Activated naive CD4-positive, alpha-beta T cell treated with Interleukin-2 at 50 U/mL for 16 hours (primary cell): ENCODE measurements at places on chromosomes 16 and 17.

GRCh38 chr17:47726796-47727703 is 6.0 kb upstream of the TBX21 start:
- DNase-seq = no peak

GRCh38 chr16:6335072-6335471 is 997.6 kb upstream of the RBFOX1 start:
- DNase-seq = no peak

DNA sequence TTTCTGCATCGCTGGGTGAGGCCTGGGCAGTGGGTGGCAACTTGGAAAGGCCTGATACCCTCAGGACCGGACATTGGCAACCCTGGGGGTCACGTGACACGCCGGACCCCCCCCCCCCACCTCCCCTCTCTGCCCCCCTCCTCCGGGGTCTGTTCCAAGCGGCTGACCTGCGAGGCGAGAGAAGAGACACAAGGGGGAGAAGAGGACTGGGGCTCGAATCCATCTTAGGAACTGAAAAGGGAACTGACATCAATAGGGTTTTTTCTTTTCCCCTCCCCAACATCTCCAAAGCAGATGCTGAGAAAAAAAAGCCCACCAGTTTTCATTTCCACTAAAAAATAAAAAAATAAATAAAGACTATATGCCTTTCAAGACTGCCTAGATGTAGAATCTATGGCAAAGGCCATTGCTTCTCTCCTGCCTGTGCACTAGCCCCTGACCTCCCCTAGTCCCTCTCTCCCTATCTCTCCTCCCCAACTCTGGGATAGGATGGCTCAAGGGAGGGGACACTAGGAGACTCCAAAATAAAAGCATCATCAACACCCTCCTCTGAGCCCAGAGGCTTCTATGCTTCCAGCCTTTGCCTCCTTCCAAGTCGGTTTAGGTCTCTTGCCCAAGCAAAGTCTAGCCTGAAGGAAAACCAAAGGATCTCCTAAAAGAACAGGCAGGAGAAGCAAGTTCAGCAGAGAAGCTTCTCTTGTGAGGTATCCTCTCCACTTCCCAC is 7.7 kb upstream of the HOXB2 start:
- DNase-seq = no peak

- no peak for DNase-seq
Measured at GRCh38 chr16:28917095-28917494, 7.9 kb downstream of the RABEP2 start.

DNA sequence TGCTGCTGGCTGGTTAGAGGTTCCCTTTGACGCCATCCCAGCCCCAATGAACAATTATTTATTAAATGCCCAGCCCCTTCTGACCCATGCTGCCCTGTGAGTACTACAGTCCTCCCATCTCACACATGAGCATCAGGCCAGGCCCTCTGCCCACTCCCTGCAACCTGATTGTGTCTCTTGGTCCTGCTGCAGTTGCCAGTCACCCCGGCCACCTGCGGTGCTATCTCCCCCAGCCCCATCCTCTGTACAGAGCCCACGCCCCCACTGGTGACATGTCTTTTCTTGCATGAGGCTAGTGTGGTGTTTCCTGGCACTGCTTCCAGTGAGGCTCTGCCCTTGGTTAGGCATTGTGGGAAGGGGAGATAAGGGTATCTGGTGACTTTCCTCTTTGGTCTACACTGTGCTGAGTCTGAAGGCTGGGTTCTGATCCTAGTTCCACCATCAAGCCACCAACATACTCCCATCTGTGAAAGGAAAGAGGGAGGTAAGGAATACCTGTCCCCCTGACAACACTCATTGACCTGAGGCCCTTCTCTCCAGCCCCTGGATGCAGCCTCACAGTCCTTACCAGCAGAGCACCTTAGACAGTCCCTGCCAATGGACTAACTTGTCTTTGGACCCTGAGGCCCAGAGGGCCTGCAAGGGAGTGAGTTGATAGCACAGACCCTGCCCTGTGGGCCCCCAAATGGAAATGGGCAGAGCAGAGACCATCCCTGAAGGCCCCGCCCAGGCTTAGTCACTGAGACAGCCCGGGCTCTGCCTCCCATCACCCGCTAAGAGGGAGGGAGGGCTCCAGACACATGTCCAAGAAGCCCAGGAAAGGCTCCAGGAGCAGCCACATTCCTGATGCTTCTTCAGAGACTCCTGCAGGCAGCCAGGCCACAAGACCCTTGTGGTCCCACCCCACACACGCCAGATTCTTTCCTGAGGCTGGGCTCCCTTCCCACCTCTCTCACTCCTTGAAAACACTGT is 11.3 kb downstream of the CX3CL1 start:
- DNase-seq = no peak

DNA sequence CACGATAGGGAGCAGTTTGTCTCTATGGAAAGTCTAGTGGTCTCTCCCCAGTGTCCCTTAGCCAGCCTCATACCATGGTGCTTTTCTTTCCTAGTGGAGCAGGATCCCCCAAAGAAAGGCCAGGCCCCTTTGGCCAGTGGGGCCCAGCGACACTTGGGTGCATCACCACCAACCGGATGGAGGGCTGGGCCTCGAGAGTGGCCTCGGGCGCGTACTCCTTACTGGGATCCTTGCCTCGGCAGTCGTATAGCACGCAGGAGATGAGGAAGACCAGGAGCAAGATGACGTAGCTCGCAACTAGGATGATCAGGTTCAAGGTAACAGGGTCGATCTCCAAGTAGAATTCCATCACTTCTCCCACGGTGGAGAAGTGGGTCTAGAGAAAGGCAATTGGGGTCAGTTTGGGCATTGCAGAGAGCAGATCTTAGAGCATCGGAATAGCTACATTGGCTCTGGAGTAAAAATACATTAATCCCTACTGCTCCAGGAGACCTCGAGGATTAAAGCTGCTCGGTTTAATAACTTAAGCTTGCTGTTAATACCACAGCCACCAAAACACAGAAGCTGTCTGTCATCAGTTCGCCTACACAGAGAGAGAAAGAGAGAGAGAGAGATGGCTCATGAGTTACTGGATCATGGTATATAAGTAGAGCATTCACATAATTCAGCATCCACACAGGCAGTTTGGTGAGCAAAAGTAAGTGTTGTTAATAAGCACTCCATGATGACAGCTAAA is at the start of gene SMIM36:
SMIM36 (minus strand) TSS at position 467 of the 736 bp plus-strand sequence.
- DNase-seq = no peak

- no peak for DNase-seq
Measured at GRCh38 chr17:47119746-47120520, 69.2 kb downstream of the CDC27 start.

DNA sequence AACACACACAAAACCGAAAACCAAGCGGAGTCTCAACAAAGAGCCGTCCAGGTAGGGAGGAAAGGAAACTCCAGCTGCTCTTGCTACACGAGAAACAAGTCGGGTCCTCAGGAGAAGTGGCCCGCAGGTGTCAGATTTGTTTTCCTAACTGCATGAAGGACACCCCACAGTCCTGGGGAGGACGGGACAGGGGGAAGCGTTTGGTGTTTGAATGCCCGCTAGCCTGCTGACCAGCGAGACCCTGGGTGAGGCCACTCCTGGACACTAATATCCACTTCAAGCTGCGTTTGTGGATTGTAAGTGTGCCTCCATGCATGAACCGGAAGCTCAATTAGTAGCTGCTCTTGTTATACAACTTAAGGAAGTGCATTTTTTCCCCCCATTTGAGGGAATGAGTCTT is 299.5 kb downstream of the MAF start:
- DNase-seq = no peak

DNA sequence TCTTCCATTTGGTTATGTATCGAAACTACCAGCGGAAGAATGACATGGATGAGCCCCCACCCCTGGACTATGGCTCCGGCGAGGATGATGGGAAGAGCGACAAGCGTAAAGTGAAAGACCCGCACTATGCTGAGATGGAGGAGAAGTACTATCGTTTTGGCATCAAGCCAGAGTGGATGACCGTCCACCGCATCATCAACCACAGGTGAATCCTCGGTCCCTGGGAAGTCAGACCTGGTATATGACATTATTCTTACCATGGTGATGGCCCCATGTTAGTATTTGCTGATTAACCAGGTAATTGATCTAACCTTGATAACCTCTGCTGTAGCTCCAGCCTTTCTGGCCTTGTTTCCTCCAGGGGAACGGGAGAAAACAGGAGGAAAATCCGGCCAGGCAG is 8.5 kb downstream of the CHD3 start:
- DNase-seq = no peak

- no peak for DNase-seq
Measured at GRCh38 chr17:78460176-78460675, 81.8 kb downstream of the PGS1 start.

- no peak for DNase-seq
Measured at GRCh38 chr16:3004319-3004718, 8.4 kb upstream of the CLDN9 start.

- no peak for DNase-seq
Measured at GRCh38 chr17:35183332-35183731, 10.9 kb downstream of the SLC35G3 start.

- DNase-seq = no peak
Measured at GRCh38 chr17:6402258-6402657, 32.7 kb downstream of the AIPL1 start.

GRCh38 chr17:8192070-8192815 is 2.3 kb upstream of the BORCS6 start:
- DNase-seq = peak; percentile 51

DNA sequence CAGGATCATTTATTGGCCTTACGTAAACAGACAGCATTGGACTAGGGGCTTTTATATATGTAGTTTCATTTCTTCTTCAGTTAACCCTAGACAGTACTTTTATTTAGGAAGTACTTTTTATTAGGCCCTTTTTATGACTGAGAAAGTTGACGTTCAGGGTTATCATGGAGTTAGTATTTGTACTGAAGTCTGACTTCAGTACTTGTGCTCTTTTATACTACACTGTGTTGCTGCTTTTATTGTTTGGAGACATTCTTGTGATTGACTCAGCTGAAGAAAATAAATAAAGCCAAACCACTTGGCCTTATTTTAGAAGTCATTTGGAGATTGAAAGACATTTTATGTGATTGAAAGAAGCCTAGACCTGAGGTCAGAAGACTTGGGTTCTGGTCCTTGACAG is 6.9 kb downstream of the LIG3 start:
- no peak for DNase-seq

DNA sequence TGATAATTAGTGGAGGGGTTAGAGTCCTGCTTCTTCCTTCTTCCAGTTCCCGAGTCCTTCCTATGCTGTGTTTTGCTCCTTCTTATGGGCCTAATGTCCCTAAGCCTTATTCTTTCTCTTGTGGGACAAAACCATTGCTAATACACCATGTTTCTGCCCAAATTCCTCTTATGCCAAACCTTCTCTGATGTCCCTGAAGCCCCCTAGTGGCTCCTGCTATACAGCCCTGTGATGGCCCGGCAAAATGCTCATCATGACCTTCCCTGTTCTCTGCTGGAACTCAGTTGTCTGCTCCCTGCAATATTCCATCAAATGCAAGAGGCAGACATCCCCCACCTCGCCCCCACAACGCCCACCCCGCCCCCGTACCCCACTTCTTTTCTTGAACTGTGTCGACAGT is 171.6 kb downstream of the CDH11 start:
- DNase-seq = no peak

GRCh38 chr16:84957792-84958191 is 53.5 kb downstream of the ZDHHC7 start:
- no peak for DNase-seq

- no peak for DNase-seq
Measured at GRCh38 chr16:54243202-54243601, 43.4 kb downstream of the IRX3 start.

DNA sequence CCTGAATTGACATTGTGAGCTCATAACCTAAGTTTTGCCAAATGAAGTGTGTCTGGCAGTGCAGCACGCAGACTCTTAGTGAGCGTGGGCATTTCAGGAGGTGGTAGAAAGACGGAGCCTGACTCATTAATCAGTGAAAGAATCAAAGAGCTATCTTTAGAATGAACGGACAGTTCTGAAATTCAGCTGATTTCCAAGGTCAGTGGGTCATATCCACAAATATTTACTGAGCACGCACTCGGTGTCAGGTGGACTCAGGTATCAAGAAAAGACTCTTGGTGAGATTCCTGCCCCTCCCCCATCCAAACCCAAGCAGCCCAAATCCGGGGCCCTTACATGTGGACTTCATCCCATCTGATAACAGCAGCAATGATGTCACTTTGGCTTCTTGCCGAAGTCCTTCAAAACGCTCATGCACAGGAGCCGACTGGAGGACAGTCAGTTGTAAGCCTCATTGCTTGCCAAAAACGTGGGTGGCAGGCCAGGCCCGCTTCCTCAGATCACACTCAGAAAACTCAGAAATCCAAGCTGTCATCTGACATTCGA is 185.8 kb downstream of the HS3ST3A1 start:
- DNase-seq = no peak

DNA sequence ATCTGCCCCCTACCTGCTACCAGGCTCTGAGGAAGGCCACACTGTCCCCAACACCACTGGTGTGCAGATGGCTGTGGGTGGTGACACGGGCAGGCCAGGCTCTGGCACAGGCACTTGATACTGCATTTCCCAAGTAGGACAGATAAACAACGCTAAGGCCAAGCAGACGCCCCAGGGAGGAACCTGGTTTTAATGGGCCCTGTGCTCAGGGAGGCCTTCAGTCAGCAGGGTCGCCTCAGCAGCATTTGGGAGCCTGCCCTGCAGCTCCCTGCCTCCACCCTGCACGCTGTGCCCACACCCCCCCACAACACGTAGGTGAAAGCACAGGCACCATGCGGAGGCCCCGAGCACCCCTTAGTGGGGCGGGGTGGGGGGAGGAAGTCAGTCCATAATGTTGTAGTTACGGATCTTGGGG is 3.3 kb upstream of the FASN start:
- DNase-seq = no peak

DNA sequence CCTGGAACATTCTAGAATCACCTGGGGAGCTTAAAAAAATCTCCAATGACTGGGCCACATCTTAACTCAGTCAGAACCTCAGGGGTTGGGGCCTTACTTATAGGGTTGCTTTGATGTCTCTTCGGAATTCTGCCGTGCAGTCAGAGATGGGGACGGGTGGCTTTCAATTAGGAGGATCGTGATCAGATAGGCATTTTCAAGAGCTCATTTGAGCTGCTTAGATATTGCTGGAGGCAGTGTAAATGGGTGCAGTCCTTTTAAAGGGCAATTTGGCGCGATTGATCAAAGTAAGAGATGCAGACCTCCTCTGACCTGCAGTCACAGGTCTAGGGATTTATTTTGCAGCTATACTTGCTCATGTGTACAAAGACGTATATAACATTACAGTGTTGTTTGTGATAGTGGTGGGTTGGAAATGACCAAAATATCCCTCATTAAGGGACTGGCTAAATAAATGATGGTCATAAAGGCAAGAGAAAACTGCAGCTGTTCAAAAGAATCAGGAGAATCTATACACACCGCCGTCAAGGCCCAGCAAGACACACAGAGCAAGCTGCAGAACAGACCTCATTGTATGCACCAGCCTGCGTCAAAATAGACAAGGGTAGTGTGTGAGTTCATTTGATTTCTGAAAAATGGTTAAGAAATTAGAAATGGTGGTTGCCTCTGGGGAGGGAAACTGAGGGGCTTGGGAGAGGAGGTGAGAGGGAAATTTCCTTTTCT is 6.3 kb upstream of the KCNG4 start:
- DNase-seq = no peak

GRCh38 chr16:2056077-2056476 is 8.3 kb downstream of the TSC2 start:
- no peak for DNase-seq

- DNase-seq = no peak
Measured at GRCh38 chr17:42453439-42453838, 5.2 kb upstream of the ATP6V0A1 start.
